ENCODE measurements at places on chromosomes 3 and 15.

DNA sequence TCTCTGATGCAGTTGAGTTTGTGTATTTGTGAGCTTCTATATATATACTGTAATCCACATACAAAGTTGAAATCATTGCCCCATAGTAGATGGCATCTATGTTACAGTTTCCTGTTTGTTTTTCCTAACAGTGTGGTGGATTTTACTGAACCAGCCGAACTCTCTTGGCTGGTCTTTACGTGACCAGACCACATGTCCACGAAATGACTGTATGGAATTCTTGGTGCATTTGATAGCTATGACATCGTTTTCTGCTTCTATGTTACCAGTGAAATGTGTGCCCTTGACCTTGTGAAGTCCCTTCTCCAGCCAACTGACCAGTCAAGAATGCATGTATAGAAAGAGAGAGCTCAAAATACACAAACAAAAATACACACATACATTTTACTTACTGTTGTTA lies 1.8 kb downstream of the KCNMB2 start:
- no peak for DNase-seq

DNA sequence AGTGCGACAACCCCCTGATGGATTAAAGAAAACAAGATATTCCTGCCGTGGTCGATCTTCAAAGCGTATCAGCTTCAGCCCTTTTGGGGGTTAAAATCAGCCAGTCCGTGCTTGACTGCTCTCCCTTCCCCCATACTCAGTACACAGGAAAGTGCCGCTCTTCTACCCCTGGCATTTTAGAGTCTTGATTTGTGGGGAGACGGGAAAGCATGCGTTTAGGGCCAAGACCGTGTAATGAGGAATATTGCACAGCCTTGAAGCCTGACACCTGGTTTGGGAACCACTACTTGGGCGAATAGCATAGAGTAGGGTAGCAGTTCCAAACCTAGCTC lies 540 bp upstream of the EDC3 start:
- no peak for DNase-seq

DNA sequence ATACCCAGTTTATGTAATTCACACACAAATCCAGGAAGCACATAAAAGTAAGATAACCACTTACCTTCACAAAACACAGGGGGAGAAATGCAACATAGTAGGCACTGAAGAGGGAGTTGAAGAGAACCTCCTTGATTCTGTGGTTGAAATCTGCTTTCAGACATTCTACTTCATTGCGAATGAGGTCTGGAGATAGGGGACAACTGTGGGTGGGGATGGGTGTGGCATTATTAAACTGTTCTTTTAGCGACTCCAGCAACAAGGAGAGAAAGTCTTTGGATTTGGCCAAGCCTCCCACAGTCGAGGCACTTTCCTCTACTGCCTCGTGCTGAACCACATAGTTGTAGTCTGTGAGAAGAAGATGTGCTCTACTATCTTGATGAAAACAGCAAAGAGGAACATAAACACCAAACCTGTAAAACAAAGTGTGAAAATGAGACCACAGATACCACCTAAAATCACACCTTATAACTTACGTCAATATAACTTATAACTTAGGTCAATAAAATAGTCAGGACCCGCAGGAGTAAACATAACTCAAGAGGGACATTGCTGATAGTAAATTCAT lies 25.6 kb downstream of the TMEM39A start:
- DNase-seq: no peak

DNA sequence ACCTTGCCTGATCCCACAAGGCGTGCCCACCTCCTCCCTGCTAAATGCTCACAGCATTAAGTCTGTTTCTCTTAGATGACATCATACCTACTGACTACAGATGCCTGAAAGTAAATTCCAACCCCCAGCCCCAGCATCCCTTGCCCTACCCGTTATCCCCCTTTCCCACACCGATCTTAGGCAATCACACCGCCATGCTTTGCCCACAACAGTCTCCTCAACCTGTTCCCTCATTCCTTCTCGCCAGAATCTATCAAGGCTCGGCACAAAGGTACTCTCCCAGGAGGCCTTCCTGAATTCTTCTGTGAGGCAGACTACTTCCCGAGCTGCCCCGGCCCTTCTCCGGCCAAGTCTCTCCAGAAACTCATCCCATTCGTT lies 789 bp upstream of the SEC61A1 start:
- DNase-seq: no peak

DNA sequence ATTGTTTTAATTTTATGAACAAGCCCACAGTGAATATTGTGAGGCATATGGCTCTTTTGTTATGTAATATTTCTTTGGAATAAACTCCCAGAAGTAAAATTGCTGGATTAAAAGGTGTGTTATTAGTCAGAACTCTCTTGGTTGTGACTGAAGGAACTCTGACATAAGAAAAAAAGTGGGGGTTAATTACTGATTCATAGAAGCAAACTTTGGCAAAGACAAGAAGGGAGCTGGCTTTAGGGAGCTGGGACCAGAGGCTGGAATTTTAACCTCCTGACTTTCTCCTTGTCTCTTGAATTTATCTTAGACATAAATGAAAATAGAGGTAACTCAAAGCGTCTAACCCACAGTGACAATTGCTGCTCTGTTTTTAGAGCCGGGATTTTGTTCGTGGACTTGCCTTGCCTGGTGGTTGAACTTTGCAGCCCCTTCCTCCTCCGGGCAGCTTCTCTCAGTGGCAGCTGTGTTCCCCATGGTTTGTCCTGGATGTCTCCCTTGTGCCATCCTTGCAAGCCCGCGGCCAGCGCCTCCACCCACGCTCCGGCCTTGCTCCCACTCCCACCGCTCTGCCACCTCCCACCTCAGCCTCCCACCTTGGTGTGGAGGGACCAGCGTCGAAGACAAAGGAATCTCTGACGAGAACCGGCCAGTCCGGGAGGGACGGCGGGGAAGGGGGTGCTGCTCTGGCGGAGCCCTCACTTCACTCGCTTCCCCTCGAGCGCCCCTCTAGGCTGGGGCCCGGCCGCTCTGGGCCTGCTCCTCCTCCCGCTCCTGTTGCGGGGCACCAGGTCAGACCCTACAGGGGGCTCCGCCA lies 28.0 kb downstream of the ARHGAP31 start:
- peak; percentile 69 for DNase-seq

- DNase-seq: no peak
Measured at GRCh38 chr3:121836064-121836463, 1.1 kb downstream of the EAF2 start.

GRCh38 chr15:31387092-31387478 lies 60.5 kb downstream of the KLF13 start:
- no peak for DNase-seq

DNA sequence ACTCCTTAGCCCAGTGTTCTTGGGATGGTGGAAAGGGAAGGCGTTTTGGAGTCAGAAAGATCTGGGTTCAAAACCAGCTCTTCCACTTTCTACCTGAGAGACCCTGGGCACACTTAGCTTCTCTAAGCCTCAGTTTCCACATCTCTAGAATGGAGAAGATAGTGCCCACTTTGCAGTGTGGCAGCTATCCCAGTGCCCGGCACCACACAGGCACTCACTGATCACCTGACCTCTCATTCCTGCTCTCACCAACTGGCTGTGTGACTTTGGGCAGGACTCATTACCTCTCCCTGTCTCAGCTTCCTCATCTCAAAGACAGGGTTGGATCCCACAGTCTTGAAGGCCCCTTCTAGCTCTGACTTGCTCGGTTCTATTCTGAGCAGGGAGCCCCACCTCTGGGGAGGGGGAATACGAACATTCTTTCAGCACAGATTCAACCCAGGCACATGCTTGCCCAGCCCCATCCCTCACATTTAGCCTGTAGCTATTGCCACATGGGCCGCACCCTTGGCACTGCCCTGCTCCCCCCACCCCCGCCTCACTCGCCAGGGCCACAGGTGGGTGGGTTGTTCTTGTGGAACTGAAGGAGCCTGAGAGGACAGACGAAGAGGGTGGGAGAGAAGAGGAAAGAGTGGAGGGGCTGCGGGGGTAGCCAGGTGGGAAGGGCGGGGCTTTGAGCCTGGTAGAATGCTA lies 39.2 kb downstream of the EPHB3 start:
- no peak for DNase-seq

GRCh38 chr3:171810629-171811294 lies 479 bp upstream of the PLD1 start:
- no peak for DNase-seq

DNA sequence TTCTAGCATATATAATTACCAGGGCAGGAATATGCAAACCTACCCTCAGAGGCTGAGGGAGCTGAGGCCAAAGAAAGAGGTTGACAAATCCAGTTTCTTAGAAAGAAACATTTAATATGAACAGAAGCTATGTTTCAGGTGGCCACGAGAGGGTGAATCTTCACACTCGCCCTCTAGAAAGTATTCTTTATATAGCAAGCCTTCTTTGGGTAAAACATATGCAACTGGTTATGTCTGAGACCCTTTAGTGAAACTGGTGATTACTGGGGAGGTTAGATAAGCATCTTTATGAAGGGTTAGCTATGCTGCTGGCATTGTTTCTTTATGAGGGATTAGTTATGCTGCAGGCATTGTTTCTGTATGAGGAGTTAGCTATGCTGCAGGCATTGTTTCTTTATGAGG lies 50.7 kb upstream of the GOLGA6L2 start:
- peak; percentile 22 for DNase-seq

DNA sequence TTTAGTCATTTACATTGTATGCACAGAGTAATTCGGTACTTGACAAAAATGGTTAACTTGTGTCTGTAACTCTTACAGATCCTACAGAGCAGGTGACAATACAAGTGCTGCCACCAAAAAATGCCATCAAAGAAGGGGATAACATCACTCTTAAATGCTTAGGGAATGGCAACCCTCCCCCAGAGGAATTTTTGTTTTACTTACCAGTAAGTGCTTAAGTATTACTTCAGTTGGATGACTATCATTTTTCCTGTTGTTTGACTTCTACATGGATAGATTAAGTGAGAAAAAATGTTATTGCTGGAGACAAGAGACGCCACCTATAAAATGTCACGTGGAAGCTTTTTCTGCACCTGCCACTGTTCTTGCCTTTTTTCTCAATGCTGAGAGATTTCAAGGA lies 173.2 kb downstream of the ALCAM start:
- no peak for DNase-seq

GRCh38 chr15:65204236-65204930 lies 6.9 kb downstream of the CILP start:
- DNase-seq: no peak

DNA sequence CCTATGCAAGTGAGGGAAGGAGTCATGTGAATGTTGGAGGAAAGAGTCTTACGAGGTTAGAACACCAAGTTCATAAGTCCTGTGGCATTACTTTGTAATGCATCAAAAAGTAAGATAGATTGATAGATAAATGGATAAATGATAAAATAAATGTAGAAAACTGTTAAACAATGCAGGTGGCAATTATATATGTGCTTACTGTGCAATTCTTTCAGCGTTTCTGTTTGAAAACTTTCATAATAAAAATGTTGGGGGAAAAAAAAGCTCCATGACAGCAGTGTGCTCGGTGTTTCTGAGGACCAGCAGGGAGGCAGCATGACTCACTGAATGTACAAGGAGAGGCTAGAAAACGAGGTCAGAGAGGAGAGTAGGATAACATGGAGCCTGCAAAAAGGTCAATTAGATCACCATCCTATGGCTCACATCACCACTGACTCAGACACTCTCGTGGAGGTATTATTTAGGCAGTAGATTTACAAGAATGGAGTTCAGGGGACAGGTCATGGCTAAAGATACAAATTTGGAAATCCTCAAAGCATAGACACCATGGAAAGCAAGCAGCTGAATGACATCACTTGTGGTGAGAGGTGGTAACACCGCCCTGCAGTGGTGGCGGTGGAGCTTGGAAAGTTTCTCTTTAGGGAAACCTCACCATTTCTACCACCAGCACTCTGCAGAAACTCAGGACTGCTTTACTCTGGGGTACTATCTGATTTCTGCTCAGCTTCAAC lies 219.8 kb downstream of the CTNNB1 start:
- DNase-seq: peak; percentile 56

DNA sequence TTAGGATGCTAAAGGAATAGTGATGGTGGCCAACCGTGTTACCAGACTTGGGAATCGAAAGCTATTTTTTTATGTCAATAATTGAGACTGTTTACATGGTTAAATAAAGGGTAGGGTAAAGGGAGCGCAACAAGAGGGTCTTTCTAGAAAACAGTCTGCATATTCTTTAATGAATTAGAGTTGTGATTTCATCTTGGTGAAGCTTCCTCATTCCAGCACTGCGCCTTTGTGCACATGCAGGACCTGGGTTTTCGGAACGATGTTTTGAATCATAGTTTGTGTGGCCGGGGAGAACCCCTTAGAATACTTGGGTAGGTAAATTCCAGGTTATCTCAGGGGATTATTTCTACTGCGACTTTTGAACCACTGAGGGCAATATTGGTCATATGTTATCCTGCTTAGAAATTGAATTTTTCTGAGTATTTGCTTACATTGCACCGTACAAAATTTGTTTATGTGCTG lies 1.3 kb downstream of the PIK3CA start:
- DNase-seq: peak; percentile 58

- no peak for DNase-seq
Measured at GRCh38 chr15:99657996-99658395, 75.2 kb downstream of the LYSMD4 start.

GRCh38 chr3:62795978-62796657 lies 79.1 kb downstream of the CADPS start:
- DNase-seq: no peak

GRCh38 chr3:171088964-171089754 lies 62.6 kb upstream of the SLC2A2 start:
- DNase-seq: peak; percentile 91

DNA sequence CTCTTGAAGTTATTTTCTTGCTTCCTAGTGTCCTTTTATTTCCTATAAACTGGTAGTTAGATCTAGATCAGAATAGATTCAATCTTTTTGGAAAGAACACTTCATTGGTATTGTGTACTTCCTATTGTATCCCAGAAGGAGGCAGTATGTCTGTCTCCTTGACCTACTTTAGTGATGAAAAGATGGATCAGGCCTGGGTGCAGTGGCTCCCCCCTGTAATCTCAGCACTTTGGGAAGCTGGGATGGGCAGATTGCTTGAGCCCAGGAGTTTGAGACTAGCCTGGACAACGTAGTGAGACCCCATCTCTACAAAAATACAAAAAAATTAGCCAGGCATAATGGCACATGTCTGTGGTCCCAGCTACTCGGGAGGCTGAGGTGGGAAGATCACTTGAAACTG lies 12.0 kb downstream of the BSN start:
- no peak for DNase-seq
